Adrenal gland (tissue), 19 donors: ENCODE measurements at places on chromosomes 4 and X. TPM values are rescaled to one million over a fixed set of nuclear protein-coding genes. Genes with fewer than 3 reads are reported as not detected.

DNA sequence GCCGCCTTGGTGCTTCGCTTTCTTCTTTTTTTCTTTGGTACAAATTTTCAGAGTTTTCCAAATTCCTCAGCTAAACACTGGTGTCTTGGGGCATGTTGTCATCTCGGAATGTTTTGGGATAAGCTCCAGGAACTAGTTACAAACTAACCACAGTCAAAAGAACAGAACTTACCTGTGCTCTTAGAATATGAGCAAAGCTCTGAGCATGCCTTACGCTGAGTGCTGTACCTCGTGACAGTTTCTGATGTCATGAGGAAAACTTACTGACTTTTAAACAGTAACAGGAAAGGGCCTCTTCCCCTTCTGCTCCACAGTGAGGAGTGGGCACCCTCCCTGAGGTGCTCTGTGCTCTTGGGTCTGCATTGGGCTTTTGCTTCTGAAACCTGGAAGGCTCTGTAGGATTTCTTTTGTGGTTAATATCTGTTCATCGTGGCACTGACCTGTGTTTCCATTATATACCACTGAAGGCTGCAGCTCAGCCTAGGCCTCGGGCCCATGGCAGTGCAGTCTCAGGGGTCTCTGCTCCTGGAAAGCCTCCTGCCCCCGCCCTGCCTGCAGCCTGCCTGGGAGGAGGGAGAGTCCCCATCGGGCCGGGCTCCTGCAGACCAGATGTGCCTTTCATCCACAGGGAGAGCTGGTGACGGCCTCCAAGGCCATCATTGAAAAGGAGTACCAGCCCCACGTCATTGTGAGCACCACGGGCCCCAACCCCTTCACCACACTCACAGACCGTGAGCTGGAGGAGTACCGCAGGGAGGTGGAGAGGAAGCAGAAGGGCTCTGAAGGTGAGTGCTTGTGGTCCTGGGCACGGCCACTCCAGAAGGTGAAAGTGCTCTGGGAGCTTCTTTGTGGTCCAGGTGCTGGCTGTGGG is 48.7 kb downstream of the NOP14 start:
- DNase-seq: no peak

- DNase-seq: no peak
Observed at GRCh38 chrX:36364262-36364661, 444.7 kb downstream of the CFAP47 start.

DNA sequence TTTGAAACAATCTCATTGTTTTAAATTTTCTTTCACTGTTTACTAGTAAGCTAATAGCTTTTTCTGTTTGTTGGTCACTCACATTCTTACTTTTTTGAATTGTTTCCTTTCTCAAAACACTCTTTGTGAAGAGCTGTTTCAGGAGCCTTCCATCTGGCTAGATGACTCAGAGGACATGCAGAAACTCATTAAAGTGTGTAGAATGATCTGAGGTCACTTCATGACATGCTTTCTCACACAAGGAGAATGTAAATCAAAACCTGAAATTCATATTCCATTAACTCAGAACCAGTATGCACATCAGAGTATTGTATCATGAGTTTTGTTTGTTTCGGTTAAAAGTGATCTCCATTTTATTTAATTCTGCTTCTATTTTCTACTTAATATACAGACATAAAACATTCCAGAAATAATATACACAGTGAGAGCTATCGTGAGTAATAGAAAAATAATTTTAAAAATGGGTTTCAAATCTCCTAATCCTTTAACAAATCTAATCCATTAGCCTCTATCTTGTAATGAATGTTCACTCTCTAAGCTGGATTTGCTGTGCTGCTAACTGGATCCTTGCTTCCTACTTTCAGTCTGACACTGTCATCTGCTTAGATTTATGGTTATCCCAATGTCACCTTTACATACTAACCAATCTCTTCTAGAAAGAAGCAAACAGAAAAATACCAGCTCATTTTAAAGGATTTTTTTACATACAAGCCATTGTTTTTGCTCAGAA is 449.6 kb downstream of the FSTL5 start:
- DNase-seq: no peak

DNA sequence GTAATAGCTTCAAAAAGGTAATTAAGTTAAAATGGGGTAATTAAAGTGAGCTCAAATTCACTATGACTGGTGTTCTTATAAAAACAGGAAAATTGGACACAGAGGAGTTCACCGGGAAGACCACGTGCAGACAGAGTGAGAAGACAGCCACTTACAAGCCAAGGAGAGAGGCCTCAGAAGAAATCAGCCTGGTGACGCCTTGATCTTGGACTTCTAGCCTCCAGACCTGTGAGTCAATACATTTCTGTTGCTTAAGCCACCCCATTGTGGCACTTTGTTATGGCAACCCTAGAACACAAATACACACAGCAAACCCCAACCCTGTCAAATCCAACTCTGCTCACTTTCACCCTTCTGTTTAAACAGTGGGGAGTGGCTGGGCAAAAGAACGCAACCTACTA is 4.1 kb upstream of the CD38 start:
- DNase-seq: no peak

DNA sequence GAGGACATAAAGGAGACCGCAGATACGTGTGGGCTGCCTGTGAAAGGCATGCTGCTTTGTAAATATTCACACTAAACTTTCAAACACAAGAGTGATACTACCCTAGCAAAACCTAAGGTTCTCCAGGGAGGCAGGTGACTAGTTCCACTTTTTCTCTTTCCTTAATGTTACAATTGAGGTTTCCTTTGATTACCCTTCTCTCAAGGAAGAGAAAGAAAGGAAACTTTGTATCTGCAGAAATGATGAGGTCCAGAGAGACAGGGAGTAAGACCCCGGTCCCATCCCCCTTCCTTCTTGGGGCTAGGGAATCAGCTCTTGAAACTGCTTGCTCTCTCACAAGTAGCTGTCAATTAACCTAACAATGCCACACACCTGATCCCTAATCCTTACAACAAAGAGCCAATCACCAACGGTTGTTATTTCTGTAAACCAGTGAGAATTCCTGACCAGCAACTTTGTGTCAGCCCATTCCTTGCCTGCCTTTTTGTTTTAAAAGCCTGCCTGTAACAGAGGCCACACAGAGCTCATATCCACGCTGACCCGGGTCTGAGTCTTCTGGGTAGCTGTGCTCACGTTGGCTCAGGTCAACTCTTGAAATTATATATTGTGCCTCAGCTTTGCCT is 754.8 kb upstream of the FRG1 start:
- no peak for DNase-seq

GRCh38 chr4:13920901-13921300 is 293.4 kb upstream of the BOD1L1 start:
- peak; percentile 49 for DNase-seq

The FMR1NB gene
- total RNA-seq: not detected

The SGCB gene
- 35.6 TPM for total RNA-seq

The SSX4 gene
- not detected for total RNA-seq
